ENCODE measurements at places on chromosomes 1 and 21.

GRCh38 chr1:3785456-3786157 lies 10.7 kb downstream of the LRRC47 start:
- H3K36me3 ChIP-seq, result peaks cover 15% of the 10 kb centered on the region
- DNase-seq, result peak; percentile 57
- H3K27me3 ChIP-seq, result no peaks in the 10 kb centered on the region
- no peaks in the 10 kb centered on the region for H3K4me1 ChIP-seq
- no peak overlapping the region for H3K4me3 ChIP-seq

DNA sequence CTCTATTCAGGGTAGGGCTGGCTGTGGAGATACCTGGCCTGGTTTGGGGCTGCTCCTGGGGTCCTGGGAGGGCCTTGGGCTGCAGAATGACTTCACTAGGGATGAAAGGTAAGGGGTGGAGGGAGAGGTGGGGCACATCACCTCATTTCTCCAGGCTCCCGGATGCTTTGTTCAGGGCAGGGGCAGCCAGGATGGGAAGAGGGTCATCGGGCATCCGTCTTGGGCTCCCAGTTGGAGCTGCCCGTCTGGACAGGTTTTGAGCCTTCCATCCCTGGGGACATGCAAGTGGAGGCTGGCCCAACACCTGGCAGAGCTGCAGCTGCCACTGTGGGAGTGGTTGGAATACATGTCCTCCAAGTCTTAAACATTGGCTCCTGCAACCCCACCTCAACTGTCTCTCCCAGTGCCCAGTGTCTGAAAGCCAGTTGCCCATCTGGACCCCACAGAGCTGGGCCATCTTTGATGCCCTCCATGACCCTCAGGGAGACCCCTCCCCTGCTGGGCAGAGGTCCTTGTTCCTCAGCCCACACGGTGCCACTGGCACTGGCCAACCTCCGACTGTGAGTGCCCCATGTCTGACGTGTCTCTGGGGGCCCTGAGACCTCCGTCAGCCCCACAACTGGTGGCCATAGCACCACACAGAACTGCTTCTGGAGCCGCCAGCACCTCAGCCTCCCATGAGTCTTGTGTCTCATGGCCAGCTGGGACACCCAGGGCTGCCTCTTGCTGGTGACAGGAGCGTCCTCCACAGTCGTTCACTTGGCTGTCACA lies 52.8 kb downstream of the TRIM11 start:
- no peaks in the 10 kb centered on the region for H3K36me3 ChIP-seq
- DNase-seq, result no peak
- H3K27me3 ChIP-seq, result no peaks in the 10 kb centered on the region
- H3K4me3 ChIP-seq, result no peak overlapping the region

DNA sequence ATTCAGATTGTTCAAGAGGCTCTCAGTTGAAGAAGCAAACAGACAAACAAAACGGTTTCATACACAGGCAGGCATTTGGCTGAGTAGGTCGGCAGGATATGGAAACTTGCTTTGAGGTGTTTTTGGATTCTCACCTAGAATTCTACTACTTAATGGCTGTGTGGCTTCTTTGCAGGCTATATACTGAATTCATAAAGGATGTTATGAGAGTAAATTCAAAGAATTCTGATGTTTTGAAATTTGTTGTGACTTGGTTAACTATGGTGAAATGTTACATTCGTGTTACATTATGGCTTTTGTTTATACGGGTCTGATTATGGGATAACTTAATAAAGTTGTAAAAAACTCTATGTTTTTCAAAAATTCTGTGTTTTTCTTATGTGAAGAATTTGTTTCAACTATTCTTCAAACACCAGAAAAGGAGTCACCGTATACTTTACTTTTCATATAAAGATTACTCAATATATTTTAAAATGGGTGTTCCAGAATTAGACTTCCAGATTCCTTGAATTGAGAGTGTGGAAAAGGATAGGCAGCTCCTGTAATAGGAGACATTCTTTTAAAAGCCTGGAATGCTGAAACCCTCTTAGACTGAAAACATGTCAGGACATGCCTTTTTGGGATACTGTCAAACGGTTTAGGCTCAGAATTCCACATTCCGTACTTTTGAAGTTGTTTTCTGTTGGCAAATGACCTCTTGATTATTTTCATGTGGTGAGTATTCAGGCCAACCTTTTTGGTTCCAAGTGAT lies 8.2 kb upstream of the IRF2BP2 start:
- no peaks in the 10 kb centered on the region for H3K36me3 ChIP-seq
- H3K27ac ChIP-seq, result peak overlapping the region; percentile 79
- H3K4me1 ChIP-seq, result no peaks in the 10 kb centered on the region
- no peaks in the 10 kb centered on the region for H3K27me3 ChIP-seq
- no peak overlapping the region for H3K4me3 ChIP-seq

DNA sequence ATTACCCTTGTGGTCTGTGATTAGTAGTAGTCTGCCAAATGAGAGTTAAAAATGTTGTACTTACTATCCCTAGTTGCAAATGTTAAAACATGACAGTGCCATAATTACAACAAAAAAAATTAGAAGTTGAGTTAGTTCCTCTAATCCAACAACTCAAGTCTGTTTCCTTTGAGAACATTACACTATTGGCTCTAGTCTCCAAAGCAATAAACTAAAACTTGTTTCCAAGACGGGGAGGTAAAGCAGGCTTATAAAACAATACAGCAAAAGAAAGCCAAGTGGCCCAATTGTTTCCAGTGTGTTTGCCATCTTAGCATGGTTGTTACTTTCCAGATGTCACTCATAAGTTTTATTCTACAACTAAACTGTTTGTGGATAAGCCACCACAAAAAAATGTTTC lies 11.6 kb downstream of the KYAT3 start:
- H3K27ac ChIP-seq, result no peak overlapping the region
- DNase-seq, result no peak
- H3K27me3 ChIP-seq, result no peaks in the 10 kb centered on the region
- no peaks in the 10 kb centered on the region for H3K4me1 ChIP-seq

DNA sequence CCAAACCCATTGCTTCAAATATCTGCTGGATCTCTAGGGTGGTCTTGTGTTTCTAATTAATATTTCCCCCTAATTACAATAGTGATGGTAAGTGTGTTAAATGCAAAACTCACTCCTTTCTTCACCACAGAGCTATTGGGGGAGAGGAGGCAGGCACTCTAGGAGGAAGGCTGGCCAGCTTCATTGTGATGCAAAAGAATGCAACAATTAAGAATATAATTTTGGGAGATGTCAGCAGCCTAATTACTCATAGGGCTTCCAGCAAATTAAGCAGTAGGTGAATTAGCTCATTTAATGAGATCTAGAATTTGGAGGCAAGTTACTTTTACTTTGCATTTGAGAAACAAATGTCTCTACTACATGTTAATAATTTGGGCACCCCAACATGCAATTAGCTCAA lies 560.4 kb upstream of the DAB1 start:
- H3K4me1 ChIP-seq, result no peaks in the 10 kb centered on the region
- H3K4me3 ChIP-seq, result no peak overlapping the region
- no peak overlapping the region for H3K27ac ChIP-seq
- no peak for DNase-seq

DNA sequence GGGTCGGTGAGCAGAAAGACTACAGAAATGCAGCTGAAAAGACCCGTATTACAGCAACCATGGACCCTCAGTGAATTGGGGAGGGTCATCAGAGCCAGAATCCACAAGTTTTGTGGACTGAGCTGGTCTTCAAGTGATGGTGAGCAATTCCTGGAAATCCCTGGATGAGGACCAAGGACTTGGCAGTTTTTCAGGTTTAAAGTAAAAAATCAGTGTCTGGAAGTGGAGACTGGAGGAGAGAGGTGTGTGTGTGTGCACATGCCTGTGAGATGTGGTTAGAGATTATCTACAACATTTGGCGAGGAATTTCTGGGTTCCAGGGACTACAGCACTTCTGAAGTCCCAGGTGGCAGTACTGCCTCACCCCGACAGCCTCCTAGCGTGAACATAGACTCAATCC lies 56.4 kb downstream of the KIRREL1 start:
- no peak for DNase-seq
- no peak overlapping the region for H3K4me3 ChIP-seq
- no peak overlapping the region for H3K27ac ChIP-seq
- H3K36me3 ChIP-seq, result peaks cover 2% of the 10 kb centered on the region
- peaks cover 16% of the 10 kb centered on the region for H3K4me1 ChIP-seq
- no peaks in the 10 kb centered on the region for H3K27me3 ChIP-seq

- no peaks in the 10 kb centered on the region for H3K27me3 ChIP-seq
- no peaks in the 10 kb centered on the region for H3K4me1 ChIP-seq
- DNase-seq, result no peak
- H3K36me3 ChIP-seq, result no peaks in the 10 kb centered on the region
These were observed 192.1 kb upstream of the VAMP3 start for GRCh38 chr1:7579016-7579415.

Measured in mesendoderm (in vitro differentiated cells).